ENCODE measurements at places on chromosomes 11 and 22.

- no peak for DNase-seq
Measured at GRCh38 chr11:82872377-82873150, 27.7 kb downstream of the PRCP start.

DNA sequence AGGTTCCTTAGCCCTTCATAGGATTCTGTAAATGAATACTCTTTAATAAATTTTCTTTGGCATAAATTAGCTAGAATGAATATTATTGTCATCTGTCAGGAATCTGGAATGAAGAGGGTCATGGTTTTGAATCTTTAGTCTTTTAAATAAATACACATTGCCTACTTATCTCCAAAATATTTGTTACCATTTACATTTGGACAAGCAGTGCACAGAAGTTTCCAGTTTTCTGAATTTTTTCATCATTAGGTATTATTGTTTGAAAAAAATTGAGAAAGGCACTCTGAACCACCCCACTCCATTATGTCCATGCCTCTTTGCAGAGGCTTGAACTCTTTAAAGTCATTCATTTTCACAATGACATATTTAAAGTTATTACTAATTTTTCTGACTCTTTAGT lies 549.0 kb upstream of the LUZP2 start:
- DNase-seq: no peak

DNA sequence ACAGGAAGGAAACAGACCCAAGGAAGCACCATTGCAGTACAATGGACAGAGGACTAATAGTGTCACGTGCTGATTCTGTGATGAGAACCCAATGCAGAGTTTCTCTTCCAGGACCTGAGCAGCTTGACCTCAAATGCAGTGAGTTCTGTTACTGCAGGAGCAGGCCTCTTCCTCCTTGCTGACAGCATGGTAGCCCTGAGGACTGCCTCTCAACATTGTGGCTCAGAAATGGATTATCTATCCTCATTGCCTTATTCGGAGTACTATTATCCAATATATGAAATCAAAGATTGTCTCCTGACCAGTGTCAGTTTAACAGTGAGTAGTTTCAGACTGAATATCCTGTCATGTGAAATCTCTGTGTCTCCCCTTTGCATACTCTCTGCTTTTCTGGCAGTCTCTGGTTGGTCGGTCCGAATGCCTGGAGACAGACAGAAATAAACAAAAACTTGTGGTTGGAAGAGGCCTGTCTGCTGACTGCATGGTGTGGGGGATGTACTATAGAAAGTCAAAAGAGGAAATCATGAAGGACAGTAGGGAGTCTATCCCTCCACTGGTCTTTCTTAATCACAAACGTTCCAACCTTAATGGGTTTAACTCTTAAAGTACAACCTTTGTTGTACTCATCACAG lies 6.9 kb upstream of the MS4A14 start:
- DNase-seq: peak; percentile 30

DNA sequence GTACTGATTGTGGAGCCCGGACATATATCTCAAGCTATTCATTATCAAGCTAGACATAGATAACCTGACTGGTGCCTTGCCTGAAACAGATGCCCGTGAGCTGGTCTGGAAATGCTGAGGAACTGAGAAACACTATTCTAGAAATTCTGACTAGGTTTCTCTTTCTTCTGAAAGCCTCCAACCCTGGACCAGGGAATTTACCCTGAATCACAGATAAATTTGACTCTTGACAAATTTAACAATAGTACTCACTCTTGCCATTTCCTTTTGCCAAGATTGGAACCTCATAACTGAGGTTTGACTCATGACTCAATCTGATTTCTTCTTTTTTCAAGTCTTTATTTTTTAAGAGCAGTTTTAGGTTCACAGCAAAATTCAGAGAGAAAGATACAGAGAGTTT lies 189.6 kb upstream of the SYN3 start:
- DNase-seq: no peak

DNA sequence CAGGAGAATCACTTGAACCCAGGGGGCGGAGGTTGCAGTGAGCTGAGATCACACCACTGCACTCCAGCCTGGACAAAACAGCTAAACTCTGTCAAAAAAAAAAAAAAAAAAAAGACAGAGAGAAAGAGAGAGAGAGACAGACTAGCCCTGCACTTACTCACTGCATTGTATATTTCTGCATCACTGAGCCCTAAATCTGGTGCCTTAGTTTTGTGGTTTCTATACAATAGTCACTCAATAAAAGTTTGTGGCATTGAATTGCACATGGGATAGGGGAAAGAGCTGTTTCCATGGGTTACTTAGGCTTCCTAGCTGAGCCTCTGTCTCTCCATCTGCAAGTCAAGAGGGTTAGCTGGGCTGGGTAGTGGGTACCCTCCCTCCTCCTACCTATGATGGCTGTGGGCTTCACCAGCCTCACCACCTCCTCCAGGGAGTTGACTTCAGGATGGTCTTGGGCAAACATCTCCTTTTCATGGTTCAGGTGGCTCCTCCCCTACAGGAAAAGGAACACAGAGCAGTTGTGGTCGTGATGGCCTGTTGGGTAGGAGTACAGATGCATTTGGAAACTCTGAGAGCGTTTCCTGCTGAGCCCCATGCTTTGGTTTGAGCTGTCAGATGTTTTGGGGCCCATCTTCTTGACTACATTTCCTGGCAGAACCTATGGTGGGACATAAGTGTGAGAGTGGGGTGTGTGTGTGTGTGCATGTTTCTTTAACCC lies 73.2 kb downstream of the CCDC81 start:
- DNase-seq: no peak
